ENCODE measurements at places on chromosomes 13 and 19. TPM values are rescaled to one million over a fixed set of nuclear protein-coding genes. Genes with fewer than 3 reads are reported as not detected.

- H3K36me3 ChIP-seq = no peaks in the 10 kb centered on the region
- H3K27ac ChIP-seq = peak overlapping the region; percentile 28
- 0 out of 2 replicates have a peak, but pooled peaks cover 16% of the 10 kb centered on the region for H3K27me3 ChIP-seq
- H3K4me3 ChIP-seq = no peak overlapping the region
- H3K4me1 ChIP-seq = no peaks in the 10 kb centered on the region
Observed at GRCh38 chr13:93029536-93029935, 197.1 kb upstream of the GPC6 start.

DNA sequence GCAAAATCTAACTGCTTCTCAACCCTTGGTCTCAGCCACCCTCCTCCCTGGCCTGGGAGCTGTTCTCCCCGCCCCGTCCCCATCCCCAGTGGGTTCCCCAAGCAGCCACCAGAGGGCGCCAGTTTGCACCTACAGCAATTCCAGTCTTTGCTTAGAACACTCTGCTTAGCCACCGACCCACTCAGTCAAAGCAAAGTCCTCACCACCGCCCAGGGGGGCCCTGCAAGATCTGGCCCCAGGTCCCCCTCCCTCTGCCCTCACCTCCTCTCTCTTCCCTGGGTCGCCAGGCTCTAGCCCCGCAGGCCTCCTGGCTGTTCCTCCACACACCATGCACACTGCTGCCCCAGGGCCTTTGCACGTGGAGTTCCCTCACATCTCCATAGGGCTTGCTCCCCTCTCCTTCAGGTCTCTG is 12.4 kb downstream of the TMEM143 start:
- no peaks in the 10 kb centered on the region for H3K4me1 ChIP-seq
- peak; percentile 63 for DNase-seq
- no peaks in the 10 kb centered on the region for H3K27me3 ChIP-seq
- no peaks in the 10 kb centered on the region for H3K36me3 ChIP-seq
- H3K4me3 ChIP-seq = no peak overlapping the region
- no peak overlapping the region for H3K27ac ChIP-seq

GRCh38 chr13:36345438-36346221 is 564 bp downstream of the SPART start:
- peak overlapping the region; percentile 100 for H3K27ac ChIP-seq
- no peaks in the 10 kb centered on the region for H3K27me3 ChIP-seq
- peaks cover 37% of the 10 kb centered on the region for H3K4me1 ChIP-seq
- peak overlapping the region; percentile 93 for H3K4me3 ChIP-seq
- peak; percentile 94 for DNase-seq

DNA sequence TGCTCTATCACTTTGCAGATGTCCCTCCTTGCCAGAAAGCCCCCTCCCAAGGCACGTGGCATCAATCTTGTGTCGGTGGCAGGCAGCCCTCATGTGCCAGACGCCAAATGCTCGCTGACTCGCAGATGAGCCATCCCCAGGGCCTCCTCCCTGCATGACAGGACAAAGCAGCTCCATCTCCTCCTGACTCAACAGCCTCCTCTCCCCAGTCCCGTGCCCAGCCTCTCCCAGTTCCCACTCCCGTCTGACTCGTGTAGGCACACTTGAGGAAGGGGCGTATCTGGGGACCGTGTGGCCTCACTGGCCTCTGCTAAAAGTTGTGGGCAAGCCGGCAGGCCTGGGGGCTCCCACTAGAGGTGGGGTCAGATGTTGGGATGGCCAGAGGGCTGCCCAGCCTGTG is 133.6 kb downstream of the STK24 start:
- H3K27ac ChIP-seq = peak overlapping the region; percentile 98
- peak; percentile 98 for DNase-seq
- H3K36me3 ChIP-seq = 0 out of 2 replicates have a peak, but pooled peaks cover 7% of the 10 kb centered on the region

- no peak overlapping the region for H3K27ac ChIP-seq
- H3K36me3 ChIP-seq = no peaks in the 10 kb centered on the region
- DNase-seq = peak; percentile 15
Observed at GRCh38 chr13:23146811-23147625, 33.8 kb upstream of the SGCG start.

- no peaks in the 10 kb centered on the region for H3K4me1 ChIP-seq
- DNase-seq = no peak
- no peak overlapping the region for H3K4me3 ChIP-seq
- no peaks in the 10 kb centered on the region for H3K27me3 ChIP-seq
- H3K36me3 ChIP-seq = no peaks in the 10 kb centered on the region
- no peak overlapping the region for H3K27ac ChIP-seq
Observed at GRCh38 chr13:96946709-96947311, 47.5 kb downstream of the OXGR1 start.

- no peak overlapping the region for H3K4me3 ChIP-seq
- H3K4me1 ChIP-seq = peaks cover 9% of the 10 kb centered on the region
- H3K36me3 ChIP-seq = no peaks in the 10 kb centered on the region
- H3K27ac ChIP-seq = no peak overlapping the region
Observed at GRCh38 chr13:46665633-46666482, 112.9 kb downstream of the LRCH1 start.

GRCh38 chr13:102392481-102393209 is 9.2 kb downstream of the FGF14 start:
- peaks cover 5% of the 10 kb centered on the region for H3K4me1 ChIP-seq
- no peaks in the 10 kb centered on the region for H3K36me3 ChIP-seq
- peak; percentile 10 for DNase-seq

GRCh38 chr13:58343076-58343475 is 711.5 kb downstream of the PCDH17 start:
- H3K27me3 ChIP-seq = no peaks in the 10 kb centered on the region
- no peak for DNase-seq
- no peaks in the 10 kb centered on the region for H3K36me3 ChIP-seq
- no peaks in the 10 kb centered on the region for H3K4me1 ChIP-seq

- peak; percentile 10 for DNase-seq
- peaks cover 2% of the 10 kb centered on the region for H3K4me1 ChIP-seq
- H3K4me3 ChIP-seq = no peak overlapping the region
- no peaks in the 10 kb centered on the region for H3K36me3 ChIP-seq
Observed at GRCh38 chr13:51235756-51236490, 13.7 kb downstream of the FAM124A start.

GRCh38 chr19:3771906-3772455 is at the start of gene RAX2:
TSS of gene RAX2 (minus strand) at chr19:3772228. CDS start at chr19:3771742, 486 bp downstream.
- no peaks in the 10 kb centered on the region for H3K27me3 ChIP-seq
- no peaks in the 10 kb centered on the region for H3K4me1 ChIP-seq
- no peak within 1 kb of the TSS for H3K27ac ChIP-seq
- no peaks in the 10 kb centered on the region for H3K36me3 ChIP-seq
- H3K4me3 ChIP-seq = no peak within 1 kb of the TSS

- H3K4me3 ChIP-seq = no peak overlapping the region
- DNase-seq = peak; percentile 58
- H3K27me3 ChIP-seq = no peaks in the 10 kb centered on the region
Observed at GRCh38 chr13:77359171-77359570, 32.3 kb upstream of the MYCBP2 start.

DNA sequence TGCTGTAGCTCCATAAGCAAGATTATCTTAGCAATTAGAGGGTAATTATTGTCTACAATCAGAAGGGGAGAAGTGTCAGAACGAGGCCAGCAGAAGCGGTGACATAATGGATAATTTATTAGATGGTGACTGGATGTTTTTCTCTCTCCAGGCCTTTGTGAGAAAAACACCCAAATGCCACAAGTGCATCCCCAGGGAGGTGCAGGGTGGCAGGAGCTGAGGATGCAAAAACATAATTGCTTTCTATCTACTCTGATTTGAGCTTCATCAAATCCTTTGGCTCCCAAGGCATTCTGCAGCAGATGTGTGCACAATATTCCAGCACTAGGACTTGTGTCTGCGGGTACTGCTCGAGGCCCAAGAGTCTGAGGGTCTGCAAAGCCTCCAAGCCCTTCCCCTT is 220.1 kb upstream of the SERP2 start:
- H3K27me3 ChIP-seq = no peaks in the 10 kb centered on the region
- no peak overlapping the region for H3K4me3 ChIP-seq
- H3K4me1 ChIP-seq = no peaks in the 10 kb centered on the region
- no peak overlapping the region for H3K27ac ChIP-seq
- no peaks in the 10 kb centered on the region for H3K36me3 ChIP-seq

- no peaks in the 10 kb centered on the region for H3K36me3 ChIP-seq
- no peak for DNase-seq
- H3K4me3 ChIP-seq = no peak overlapping the region
- peaks cover 20% of the 10 kb centered on the region for H3K4me1 ChIP-seq
- H3K27ac ChIP-seq = no peak overlapping the region
- no peaks in the 10 kb centered on the region for H3K27me3 ChIP-seq
Observed at GRCh38 chr13:76693086-76693485, 193.1 kb downstream of the KCTD12 start.

- H3K27me3 ChIP-seq = no peaks in the 10 kb centered on the region
- H3K4me3 ChIP-seq = peak overlapping the region; percentile 82
- no peak overlapping the region for H3K27ac ChIP-seq
- H3K36me3 ChIP-seq = no peaks in the 10 kb centered on the region
- DNase-seq = no peak
Observed at GRCh38 chr13:26557051-26557392, 461 bp upstream of the WASF3 start.

DNA sequence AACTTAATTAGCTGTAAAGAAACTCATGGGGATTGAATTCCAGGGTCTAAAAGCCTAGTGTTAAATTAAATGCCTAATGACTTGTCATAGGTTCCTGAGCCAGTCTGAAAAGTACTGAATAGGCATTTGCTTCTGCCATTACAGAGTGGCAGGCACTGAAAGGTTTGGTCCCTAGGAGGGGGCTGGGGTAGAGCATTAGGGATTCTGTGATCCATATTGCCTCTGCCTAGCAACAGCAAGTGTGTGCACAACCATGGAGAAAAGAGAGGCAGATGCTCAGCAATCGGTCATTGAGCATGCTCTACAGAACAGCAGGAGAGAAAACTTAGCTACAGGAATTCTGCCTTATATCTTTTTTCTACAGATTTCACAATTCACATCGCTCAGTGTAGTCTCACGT is 133.5 kb downstream of the TRPC4 start:
- no peak for DNase-seq
- H3K4me1 ChIP-seq = peaks cover 6% of the 10 kb centered on the region
- H3K4me3 ChIP-seq = no peak overlapping the region
- H3K27me3 ChIP-seq = no peaks in the 10 kb centered on the region

GRCh38 chr13:52892925-52893324 is 44.5 kb upstream of the PCDH8 start:
- H3K4me3 ChIP-seq = no peak overlapping the region
- DNase-seq = no peak
- no peak overlapping the region for H3K27ac ChIP-seq
- no peaks in the 10 kb centered on the region for H3K27me3 ChIP-seq
- no peaks in the 10 kb centered on the region for H3K4me1 ChIP-seq
- H3K36me3 ChIP-seq = no peaks in the 10 kb centered on the region

DNA sequence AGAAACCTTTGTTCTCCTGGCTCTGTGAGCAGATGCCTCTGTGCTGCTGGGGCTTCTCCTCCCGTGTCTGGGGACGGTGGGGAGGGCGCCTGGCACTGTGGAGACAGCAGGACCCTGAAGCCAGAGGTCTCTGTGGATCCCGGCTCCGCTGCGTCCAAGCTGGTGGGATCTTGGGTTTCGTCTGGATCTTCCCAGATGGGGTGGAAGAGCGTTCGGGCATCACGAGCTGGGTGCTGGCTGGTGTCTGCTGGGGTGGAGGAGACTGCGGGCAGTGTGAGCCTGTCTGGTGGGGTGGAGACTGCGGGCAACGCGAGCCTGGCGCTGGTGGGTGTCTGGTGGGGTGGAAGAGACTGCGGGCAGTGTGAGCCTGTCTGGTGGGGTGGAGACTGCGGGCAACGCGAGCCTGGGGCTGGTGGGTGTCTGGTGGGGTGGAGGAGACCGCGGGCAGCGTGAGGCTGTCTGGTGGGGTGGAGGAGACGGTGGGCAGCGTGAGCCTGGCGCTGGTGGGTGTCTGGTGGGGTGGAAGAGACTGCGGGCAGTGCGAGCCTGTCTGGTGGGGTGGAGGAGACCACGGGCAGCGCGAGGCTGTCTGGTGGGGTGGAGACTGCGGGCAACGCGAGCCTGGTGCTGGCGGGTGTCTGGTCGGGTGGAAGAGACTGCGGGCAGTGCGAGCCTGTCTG is 5.6 kb downstream of the TEX29 start:
- no peak for DNase-seq
- H3K27me3 ChIP-seq = no peaks in the 10 kb centered on the region
- H3K4me3 ChIP-seq = no peak overlapping the region
- no peak overlapping the region for H3K27ac ChIP-seq

- no peak overlapping the region for H3K4me3 ChIP-seq
- no peaks in the 10 kb centered on the region for H3K4me1 ChIP-seq
- no peaks in the 10 kb centered on the region for H3K27me3 ChIP-seq
- no peak for DNase-seq
Observed at GRCh38 chr13:55649485-55649884, 1491.2 kb upstream of the PRR20A start.

GRCh38 chr13:91375116-91375729 is 23.2 kb upstream of the GPC5 start:
- DNase-seq = peak; percentile 39
- H3K27me3 ChIP-seq = no peaks in the 10 kb centered on the region
- no peaks in the 10 kb centered on the region for H3K4me1 ChIP-seq
- H3K27ac ChIP-seq = no peak overlapping the region

DNA sequence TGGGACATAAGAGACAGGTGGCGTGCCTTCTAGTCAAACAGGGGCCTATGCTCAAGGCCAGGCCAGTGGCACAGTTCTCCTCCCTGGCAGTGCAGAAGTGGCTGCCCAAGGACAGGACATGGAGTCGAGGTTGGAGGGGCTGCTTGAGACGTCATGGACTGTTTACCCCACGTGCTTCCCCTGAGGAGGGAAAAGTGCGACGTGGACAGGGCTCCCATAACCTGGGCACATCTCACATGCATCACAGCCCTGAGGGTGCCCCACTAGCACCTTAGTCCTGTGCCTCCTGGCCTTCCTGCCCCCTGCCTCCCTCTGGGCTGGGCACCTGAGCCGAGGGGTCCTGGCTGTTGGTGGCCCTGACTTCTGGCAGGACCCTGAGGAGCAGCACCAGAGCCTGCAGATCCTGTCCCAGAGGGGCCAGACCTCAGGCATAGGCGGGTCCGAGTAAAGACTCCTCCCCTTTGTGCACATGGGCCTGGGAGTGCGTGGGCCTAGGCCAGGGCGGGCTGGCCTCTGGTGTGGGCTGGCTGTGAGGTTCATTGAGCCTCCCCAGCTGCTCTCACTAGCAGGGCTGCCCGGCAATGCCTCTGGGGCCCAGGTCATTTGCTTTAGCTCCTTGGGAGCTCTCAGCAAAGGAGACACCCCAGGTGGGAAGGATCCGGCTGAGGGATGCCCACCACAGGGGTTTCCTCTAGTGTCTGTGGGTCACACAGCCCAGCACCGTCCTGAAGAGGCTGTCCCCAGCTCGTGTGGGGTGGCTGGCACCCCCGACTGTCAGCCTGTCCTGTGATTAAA is 65.7 kb downstream of the CEBPG start:
- H3K4me3 ChIP-seq = no peak overlapping the region
- peaks cover 6% of the 10 kb centered on the region for H3K4me1 ChIP-seq
- H3K27ac ChIP-seq = no peak overlapping the region
- H3K36me3 ChIP-seq = no peaks in the 10 kb centered on the region
- no peak for DNase-seq

LGI4 gene
- 0.86 TPM for total RNA-seq

ADGRE2 gene
- total RNA-seq = not detected

ZNF837 gene
- 2.5 TPM for total RNA-seq

KLHL1 gene
- total RNA-seq = not detected

LILRB1 gene
- not detected for total RNA-seq

CGB5 gene
- total RNA-seq = not detected

ZNF568 gene
- 20.5 TPM for total RNA-seq

CYP2B6 gene
- not detected for total RNA-seq

KCNRG gene
- 0.97 TPM for total RNA-seq

SCN1B gene
- total RNA-seq = 2.0 TPM

OR4F17 gene
- not detected for total RNA-seq

HIPK4 gene
- not detected for total RNA-seq

PALM gene
- total RNA-seq = 2.7 TPM

NKG7 gene
- not detected for total RNA-seq

CKAP2 gene
- 24.2 TPM for total RNA-seq

KATNAL1 gene
- total RNA-seq = 25.8 TPM

ACP5 gene
- total RNA-seq = 0.11 TPM

Measured in GM23248 (cell line).